ENCODE measurements at places on chromosomes 4 and X. TPM values are rescaled to one million over a fixed set of nuclear protein-coding genes. Genes with fewer than 3 reads are reported as not detected.

- no peak for DNase-seq
These were observed 192.0 kb downstream of the HNRNPD start for GRCh38 chr4:82181789-82182188.

- no peak for DNase-seq
These were observed 85.1 kb downstream of the APBB2 start for GRCh38 chr4:41129128-41129754.

DNA sequence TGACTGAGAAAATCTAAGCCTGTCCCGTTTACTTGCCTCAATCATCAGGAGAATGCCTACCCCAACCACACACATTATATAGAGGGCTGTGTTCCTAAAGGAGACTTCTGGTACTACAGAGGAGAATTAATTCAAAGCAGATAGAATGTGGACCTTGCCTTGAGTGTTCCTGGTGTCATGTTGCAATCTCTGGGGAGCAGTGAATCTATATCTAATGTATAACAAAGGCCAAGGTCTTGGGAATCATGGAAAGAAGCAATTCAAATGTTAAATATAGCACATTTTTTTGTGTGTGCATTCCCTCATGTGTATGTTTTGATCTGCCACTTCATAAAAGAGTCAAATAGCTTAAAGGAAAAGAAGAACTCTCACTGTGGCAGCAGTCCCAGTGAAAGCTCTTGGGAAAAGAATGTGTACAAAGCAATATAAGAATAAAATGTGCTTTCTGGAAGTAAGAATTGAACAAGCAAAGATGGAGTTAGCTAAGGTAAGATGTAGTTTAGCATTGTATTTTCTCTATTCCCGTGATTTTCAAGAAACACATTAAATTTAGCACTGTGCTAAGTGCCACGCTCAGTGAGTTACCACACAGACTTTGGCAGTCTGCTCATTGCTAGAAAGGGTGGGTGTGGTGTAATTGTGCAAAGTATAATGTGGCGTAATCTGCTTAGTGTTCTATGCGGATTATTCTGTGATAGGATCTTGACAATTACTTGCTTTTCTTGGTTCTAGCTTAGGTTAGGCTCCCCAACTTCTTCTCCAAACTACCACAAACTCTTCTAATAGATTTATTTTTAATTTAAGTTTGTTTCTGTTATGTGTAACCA lies 13.7 kb downstream of the ADH6 start:
- no peak for DNase-seq

The LUZP4 gene
- not detected for total RNA-seq

The AREG gene
- total RNA-seq: 6.0 TPM

- peak; percentile 90 for DNase-seq
These were observed 155.8 kb downstream of the PPP3CA start for GRCh38 chr4:101191302-101192098.

- peak; percentile 75 for DNase-seq
These were observed 8.5 kb downstream of the NKX3-2 start for GRCh38 chr4:13535708-13536361.

The BST1 gene
- total RNA-seq: 19.3 TPM

GRCh38 chr4:39642885-39643552 lies 4.4 kb upstream of the SMIM14 start:
- DNase-seq: no peak

DNA sequence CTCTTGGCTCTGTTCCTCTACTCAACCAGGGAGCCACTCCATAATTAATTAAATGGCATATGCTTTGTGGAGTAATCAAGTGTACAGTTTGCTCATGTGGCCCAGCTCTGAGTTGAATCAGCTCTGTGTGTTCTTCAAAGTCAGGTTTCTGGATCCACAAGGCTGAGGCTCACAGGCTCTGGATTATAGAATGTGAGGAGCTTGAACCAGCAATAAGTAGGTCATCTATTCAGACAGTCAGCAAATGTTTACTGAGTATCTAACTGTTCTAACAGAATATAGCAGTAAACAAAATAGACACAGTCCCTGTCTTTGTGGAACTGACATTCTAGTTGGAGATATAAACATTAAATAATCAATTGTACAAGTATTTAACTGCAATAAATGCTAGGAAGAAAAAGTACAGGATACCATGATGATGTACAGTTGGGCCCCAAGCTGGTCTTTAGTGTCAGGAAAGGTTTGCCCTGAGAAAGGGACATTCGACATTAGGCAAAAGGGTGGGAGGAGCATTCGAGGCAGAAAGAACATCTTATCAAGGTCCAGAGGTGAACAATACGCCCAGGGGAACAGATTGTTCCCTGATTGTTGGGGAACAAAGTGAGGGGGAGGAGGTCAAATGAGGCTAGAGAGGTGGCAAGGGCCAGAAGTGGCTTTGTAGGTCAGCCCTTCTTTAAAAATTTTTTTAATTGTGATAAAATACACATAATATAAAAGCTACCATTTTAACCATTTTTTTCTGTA lies 20.5 kb upstream of the TSR2 start:
- no peak for DNase-seq

DNA sequence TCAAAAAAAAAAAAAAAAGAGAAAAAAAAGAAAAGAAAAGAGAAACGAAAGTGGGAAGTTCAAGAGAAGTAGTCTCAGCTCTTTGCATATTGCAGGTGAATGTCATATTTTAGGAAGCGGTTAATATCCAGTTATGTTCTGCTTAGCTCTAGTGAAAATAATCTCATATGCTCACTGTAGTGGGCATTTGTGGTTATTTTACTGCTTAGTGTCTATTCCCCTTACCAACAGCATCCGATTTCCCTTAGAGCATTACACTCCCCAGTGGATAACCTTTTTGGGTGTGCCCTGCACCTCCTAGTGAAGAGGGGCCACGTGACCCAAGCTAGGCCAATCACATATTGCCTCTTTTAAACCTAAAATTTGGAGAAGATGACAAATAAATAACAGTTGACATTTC lies 111.2 kb upstream of the ZNF827 start:
- DNase-seq: no peak

The ZNF157 gene
- 0.14 TPM for total RNA-seq

- DNase-seq: no peak
These were observed 2.4 kb upstream of the BCORL1 start for GRCh38 chrX:129980001-129980401.

- peak; percentile 64 for DNase-seq
These were observed 4.7 kb downstream of the PDE6B start for GRCh38 chr4:629915-630641.
